ENCODE measurements at places on chromosomes 12 and 14. TPM values are rescaled to one million over a fixed set of nuclear protein-coding genes. Genes with fewer than 3 reads are reported as not detected.

The ARF6 gene
- 20.9 TPM for total RNA-seq

The TCL1B gene
- total RNA-seq = not detected

The CCDC197 gene
- not detected for total RNA-seq

The PTPRR gene
- total RNA-seq = not detected

The LHX5 gene
- not detected for total RNA-seq

The NANOG gene
- total RNA-seq = 0.70 TPM

The IRAK3 gene
- 1.7 TPM for total RNA-seq

The ASB2 gene
- 0.20 TPM for total RNA-seq

The PTHLH gene
- 0.10 TPM for total RNA-seq

The MIPOL1 gene
- 2.8 TPM for total RNA-seq

The EPS8 gene
- 27.0 TPM for total RNA-seq

GRCh38 chr12:69466867-69467266, 3.3 kb upstream of the FRS2 start:
- no peak for DNase-seq

DNA sequence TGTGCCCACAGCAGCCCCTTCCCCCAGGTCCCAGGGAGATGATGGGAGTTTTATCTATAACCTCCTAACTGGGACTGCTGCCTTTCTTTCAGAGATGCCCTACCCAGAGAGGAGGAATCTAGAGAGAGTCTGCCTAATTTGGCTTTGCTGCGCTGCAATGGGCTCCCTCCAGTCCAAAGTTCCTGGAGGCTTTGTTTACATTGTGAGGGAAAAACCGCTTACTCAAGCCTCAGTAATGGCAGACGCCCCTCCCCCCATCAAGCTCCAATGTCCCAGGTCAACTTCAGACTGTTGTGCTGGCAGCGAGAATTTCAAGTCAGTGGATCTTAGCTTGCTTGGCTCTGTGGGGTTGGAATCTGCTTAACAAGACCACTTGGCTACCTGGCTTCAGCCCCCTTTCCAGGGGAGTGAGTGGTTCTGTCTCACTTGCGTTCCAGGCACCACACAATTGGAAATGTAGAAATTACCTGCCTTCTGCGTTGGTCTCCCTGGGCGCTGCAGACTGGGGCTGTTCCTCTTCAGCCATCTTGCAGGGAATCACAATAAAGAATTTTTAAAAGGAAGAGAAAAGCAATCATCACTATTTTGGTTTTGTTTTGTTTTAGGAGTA, 262.5 kb downstream of the FOXG1 start:
- peak; percentile 76 for DNase-seq

GRCh38 chr12:87925021-87925420, 104.2 kb downstream of the C12orf50 start:
- DNase-seq = no peak

- no peak for DNase-seq
Observed at GRCh38 chr12:101038289-101038871, 171.7 kb downstream of the SLC5A8 start.

DNA sequence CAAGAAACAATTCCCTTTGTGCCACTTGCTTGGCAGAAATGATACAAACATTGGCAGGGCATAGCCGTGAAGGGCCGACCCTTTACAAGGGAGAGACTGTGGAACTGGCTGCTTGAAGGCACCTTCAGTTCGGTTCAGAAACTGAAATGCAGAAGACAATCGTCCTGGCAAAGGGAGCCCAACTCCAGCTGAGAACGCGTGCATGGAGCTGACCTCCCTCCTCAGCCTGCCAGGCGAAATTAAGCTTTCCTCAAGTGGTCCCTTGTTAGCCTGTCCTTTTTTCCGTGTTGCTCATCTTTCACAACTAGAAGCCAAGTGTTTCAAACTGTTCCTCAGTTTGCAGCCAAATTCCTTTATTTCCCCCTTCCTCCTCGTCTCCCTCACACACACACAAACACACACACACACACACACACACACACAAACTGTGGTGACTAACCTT, 8.1 kb downstream of the LGR5 start:
- DNase-seq = no peak

- DNase-seq = no peak
Observed at GRCh38 chr14:54762296-54762695, 140.3 kb downstream of the GCH1 start.

- DNase-seq = no peak
Observed at GRCh38 chr14:80310938-80311750, 99.8 kb upstream of the DIO2 start.

- peak; percentile 76 for DNase-seq
Observed at GRCh38 chr14:77094672-77095284, 3.3 kb upstream of the CIPC start.

- DNase-seq = no peak
Observed at GRCh38 chr14:76262641-76263040, 110.9 kb downstream of the GPATCH2L start.

DNA sequence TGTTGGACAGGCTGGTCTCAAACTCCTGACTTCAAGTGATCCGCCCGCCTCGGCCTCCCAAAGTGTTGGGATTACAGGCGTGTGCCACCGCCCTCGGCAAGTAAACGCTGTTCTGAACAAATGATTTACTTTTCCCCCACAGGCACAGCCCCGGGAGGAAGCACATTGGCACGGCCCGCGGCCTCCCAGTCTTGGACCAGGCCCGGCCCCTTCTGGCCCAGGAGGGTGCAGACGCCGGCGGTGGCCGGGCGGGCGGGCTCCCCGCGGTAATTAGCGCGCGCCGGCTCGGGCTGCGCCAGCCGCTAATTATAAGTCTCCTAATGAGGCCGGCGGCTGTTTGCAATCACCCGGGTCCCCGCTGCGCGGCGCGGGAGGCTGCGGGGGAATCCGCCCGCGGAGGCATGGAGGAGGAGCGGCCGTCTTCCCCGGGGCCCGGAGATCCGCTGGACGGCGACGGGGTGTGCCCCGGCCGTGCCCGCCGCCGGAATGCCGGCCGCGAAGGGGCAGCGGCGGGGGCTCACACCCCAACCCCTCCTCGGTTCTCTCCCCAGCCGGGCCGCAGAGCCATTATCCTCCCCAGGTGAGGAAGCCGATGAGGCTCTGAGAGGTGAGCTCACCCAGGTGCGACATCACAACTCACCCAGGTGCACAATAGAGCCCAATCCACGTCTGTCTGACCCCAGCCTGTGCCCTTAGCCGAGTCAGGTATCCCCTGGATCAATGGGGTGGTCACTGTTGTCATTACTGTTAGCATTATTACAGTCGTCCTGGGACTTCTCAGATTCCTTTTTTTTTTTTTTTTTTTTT, 3.3 kb upstream of the POP5 start:
- peak; percentile 62 for DNase-seq

- no peak for DNase-seq
Observed at GRCh38 chr12:48329199-48329939, 21.4 kb downstream of the ZNF641 start.

GRCh38 chr12:52358575-52359350, 8.5 kb downstream of the KRT85 start:
- no peak for DNase-seq

- no peak for DNase-seq
Observed at GRCh38 chr12:8482571-8483061, 26.9 kb downstream of the CLEC6A start.

GRCh38 chr12:96195845-96196451, 1.8 kb downstream of the ELK3 start:
- no peak for DNase-seq

GRCh38 chr12:73678335-73678734, 859.3 kb upstream of the ATXN7L3B start:
- no peak for DNase-seq

- peak; percentile 50 for DNase-seq
Observed at GRCh38 chr12:127280393-127281275, 986.3 kb upstream of the TMEM132C start.

- DNase-seq = peak; percentile 57
Observed at GRCh38 chr12:65695113-65695865, 129.0 kb upstream of the HMGA2 start.

GRCh38 chr14:23561873-23562821, 5.4 kb downstream of the AP1G2 start:
- no peak for DNase-seq

GRCh38 chr12:12759234-12759915, 26.1 kb upstream of the APOLD1 start:
- no peak for DNase-seq

DNA sequence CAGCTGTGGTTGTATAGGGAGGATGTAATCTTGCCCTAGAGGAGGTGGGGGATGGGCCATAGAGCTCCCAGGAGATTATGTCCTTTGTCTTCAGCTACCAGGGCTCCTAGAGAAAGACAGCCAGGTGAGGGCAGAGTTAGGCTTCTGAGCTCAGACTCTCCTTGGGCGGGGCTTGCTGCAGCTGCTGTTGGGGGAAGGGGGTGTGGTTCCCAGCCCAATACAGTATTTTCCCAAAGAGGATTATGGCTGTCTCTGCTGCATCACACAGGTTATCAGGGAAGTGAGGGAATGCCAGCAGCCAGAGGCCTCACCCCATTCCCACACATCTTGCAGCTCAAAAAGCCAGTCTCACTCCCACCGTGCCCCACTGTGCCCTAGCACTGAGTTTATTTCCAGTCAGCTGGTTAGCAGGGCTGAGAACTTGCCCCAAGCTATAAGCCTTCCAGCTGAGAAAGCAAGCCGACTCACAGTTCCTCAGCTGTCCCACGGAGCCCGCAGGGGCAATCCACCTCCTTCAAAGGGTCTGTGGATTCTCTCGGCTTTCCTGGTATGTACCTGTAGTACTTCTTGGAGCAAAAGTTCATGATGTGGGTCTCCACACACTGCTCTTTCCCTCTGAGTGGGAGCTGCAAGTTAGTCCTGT, 217.3 kb upstream of the CPNE8 start:
- no peak for DNase-seq

- peak; percentile 62 for DNase-seq
Observed at GRCh38 chr12:47767216-47767724, 5.8 kb upstream of the SLC48A1 start.

- no peak for DNase-seq
Observed at GRCh38 chr14:73091044-73091443, 32.7 kb downstream of the RBM25 start.

GRCh38 chr14:54368291-54368690, 28.5 kb upstream of the CDKN3 start:
- no peak for DNase-seq

- DNase-seq = no peak
Observed at GRCh38 chr14:33946679-33947476, 4.0 kb downstream of the EGLN3 start.

DNA sequence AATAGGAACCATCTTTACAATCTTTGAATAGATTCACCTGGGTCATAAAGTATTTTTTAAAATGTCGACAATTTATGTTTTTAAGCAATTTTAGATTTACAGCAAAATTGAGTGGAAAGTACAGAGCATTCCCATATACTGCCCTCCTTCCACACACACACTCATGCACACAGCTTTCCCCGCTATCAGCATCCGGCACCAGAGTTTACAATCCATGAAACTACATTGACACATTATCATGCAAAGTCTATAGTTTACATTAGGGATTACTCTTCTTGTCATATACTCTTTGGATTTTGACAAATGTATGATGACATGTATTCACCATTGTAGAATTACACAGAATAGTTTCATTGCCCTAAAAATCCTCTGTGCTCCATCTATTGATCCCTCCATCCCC, 9.0 kb upstream of the SYNE2 start:
- DNase-seq = no peak

DNA sequence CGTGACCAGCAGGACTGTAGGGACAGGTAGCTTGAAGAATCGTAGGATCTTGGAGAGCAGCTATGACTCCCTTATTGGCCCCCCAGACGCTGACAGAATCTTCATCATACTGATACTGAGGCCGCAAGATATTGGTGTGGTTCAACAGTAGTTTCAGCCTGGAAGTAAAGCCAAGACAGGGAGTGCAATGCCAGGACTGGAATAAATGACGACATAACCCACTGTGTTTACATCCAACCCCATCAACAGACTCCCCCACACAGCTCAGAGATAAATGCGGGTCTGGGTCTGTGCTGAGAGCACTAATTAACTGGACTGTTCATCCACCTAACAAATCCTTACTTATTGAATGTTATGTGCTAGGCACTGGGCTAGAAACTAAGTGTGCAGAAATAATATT, 16.6 kb downstream of the NOXRED1 start:
- DNase-seq = no peak

- no peak for DNase-seq
Observed at GRCh38 chr12:113061061-113061694, 4.6 kb downstream of the DTX1 start.

GRCh38 chr12:91877456-91878235, 268.0 kb downstream of the BTG1 start:
- DNase-seq = no peak

All from left lobe of liver (tissue), 2 donors.